ENCODE measurements at places on chromosomes 3 and 15.

DNA sequence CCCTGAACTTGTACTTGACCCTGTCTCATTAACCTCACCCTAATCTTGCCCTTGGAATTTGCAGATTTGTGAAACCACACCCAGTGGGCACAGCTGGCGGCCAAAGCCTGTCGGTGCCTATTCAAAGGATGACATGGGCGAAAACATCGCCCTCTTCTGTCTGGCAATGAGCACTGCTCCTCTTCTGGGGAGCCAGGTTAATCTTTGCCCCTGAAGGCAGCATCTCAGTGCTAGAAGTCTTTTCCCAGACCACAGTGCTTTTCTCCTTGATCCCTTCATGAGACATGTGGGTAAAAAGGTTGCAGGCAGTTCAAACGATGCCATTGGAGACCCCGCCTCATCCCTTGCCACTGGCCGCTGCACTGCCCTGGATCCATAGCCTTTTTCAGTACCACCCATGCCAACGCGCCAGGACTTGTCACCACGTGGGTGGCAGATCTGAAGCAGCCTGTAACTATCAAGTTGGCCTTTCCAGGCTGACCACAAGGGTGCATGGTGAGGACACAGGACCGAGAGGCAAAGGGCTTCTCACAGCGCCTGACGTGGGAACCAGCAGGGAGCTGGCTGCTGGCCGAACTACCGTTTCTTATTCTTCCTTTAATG lies 6.5 kb upstream of the DNASE1L3 start:
- peak; percentile 66 for DNase-seq

GRCh38 chr15:96524676-96525417 lies 194.3 kb downstream of the NR2F2 start:
- no peak for DNase-seq

DNA sequence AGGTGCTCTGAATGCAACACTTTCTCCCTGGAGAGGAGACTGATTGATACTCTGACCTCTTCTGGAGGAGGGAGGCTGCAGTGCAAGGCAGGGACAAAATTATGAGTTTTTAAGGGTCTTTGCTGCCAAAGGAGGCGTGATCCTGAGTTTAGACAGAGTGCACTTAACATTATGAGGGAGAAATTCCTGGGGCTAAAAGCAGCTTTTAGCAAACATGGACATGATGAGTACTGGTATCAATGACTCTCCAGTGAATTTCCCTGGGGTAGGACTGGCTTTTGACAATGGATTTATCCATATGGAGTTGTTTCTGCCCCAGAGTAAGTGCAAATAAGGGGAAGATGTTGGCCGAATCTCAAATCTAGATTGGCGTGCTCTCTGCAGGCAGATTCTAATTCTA lies 133.1 kb downstream of the THSD4 start:
- no peak for DNase-seq

DNA sequence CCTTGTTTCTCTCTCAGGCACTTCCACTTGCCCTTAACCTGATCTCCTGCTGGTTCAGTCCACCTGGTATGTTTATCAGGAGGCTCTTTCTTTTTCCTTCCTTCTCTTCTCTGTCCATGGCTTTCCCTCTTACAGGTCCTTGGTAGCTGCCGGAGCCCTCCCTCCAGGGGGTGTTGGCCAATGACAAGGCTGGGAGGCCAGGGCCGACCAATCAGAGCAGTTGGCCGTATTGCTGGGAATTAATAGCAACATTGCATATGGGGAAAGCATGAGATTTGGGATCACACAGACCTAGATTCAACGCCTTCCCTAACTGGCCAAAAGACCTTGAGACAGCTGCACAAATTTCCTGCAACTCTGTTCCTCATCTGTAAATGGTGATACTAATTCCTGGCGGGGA lies 62.4 kb downstream of the CEMIP start:
- DNase-seq, result no peak

DNA sequence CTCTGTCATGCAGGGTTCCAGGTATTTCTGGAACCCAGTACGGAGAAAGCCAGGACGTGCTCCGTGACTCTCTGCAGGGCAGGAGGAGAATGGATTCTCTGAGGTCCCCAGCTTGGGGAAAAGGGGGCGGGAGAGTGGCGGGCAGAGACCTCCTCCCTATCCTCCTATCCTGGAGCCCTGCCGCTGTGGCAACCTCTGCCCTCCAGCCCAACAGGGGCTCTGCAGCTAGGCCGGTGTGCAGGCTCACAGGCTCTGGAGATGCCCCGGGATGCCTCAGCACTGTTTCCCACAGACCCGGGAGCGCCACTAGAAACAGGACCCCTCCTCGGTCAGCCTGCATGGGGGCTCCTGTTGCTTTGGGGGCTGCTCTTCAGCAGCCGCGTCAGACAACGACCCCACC lies 43.1 kb downstream of the NUP210 start:
- no peak for DNase-seq

DNA sequence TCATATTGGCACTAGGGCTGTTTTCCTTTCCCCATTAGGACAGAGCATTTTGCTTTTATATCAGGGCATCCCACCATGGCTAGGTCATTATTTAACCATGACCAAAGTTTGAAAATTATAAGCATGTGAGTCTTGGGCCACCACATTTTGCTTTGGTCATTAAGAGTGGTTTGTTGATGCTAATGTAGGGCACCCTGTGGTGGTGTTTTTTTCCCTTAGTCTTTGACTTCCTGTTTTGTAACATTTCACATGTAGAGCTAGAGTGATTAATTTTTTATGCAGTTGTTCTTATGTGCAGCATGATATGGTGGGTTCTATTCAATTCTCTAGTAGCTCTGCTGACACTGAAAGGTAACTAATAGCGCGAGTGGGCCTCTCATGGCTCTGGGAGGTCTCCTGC lies 249.6 kb upstream of the ROBO1 start:
- no peak for DNase-seq

DNA sequence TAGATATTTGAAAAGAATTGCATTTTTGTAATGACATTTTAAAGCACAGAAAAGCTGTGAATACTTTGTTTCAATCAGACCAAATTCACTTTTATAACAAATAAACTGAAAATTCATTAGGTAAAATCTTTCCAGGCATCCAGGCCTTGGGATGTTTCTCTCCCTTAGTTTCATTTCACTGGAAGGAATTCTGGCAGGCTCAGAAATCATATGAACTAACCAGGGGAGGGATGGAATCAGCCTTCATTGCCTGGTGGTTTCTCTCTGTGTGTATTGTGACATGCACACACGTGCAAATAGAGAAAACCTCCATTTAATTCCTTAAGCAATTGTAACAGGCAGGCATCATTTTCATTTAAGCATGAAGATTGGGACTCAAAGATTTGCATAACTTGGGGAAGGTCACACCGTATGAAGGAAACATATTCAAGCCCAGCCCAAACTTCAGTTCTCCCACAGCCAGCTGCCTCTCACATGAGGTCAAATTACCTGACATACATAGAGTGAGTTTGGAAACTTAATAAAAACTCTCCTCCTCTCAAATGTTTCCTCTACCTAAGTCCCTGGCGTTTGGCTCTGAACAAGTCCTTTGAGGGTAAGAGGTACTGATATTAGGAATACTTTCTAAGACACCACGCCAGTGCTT lies 376.1 kb upstream of the MCTP2 start:
- no peak for DNase-seq

DNA sequence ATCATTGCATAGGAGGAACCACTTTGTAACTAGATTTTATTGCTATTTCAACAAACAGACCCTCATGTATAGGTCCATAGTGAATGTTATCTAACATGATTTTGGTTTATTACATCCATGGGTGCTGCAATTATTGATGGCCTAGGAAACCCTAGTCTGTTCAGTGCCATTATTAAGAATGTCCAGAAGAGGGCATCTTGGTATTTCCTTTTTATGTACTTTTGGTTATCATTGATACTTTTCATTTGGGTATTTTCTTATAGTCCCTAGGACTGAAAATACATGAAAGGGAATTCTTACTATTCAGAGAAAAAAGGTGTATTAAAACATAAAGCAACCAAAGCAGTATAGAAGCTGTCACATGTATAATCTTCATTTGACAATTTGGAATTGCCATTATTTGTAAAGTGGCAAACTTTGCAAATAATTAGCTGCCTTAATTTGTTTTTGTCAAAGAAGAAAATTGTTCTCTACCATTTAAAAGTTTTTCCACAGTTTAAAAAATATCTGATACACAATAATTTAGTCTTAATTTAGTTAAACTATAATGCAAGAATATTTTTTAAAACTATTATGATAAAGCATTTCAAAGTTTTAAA lies 48.7 kb downstream of the CNOT10 start:
- DNase-seq, result peak; percentile 15

GRCh38 chr3:190359813-190360212 lies 28.1 kb upstream of the CLDN16 start:
- DNase-seq, result no peak

DNA sequence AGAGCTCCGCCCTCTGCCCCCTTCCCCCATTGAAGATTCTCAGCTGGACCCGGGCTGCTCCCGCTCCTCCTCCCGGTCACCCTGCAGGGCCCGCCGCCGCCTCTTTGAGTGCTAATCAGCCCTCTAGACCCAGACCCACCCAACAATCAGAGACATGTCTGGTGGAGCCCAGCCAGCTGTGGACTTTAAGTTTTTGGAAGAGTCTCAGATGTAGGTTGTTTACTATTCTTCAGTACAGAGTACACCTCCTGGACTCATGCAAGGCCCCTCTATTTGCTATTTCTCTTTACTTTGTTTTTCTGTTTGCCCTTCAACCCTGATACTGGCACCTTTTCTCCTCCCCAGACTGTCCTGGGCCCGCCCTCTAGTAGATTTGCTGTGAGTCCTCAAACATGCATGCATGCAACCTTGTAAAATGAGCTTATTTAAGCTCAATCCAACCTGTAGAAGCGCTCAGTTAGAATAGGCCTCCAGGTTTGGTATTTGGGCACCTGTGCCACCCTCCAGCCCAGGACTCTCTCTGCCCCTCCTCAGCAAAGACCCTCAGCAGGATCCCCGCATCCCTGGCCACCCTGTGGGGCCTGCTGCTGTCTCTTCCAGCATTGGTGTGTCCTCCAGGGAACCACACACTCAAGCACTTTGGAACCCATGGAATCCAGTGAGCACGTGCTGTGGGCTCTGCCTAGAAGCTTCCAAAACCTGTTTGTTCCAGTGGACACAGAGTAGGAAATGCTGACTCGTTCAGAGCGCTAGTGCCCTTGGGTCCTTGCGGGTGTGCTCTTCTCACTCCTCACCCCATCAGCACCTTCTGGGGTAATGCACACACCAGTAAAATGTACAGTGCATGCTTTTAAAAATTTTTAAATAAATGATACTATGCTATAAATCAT lies 4.6 kb downstream of the PRR23E start:
- no peak for DNase-seq

DNA sequence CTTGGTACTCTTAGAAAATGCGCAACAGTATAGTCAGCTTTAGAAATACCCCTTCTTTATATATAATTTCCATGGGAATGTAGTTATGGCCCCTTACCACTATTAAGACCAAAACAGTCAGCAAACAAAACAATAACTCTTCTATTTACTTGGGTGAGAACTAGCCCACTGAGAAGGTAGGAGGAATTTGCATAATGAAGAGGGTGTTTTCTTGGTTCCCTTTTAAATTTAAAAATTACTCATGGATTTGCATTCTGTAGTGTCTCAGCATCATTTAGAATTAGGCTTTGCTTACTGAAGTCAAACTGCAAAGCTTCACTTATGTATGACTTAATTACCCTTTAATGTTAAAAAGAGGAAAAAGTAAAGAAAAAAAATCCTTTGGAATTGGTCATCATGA lies 350.8 kb downstream of the PTPRG start:
- no peak for DNase-seq

DNA sequence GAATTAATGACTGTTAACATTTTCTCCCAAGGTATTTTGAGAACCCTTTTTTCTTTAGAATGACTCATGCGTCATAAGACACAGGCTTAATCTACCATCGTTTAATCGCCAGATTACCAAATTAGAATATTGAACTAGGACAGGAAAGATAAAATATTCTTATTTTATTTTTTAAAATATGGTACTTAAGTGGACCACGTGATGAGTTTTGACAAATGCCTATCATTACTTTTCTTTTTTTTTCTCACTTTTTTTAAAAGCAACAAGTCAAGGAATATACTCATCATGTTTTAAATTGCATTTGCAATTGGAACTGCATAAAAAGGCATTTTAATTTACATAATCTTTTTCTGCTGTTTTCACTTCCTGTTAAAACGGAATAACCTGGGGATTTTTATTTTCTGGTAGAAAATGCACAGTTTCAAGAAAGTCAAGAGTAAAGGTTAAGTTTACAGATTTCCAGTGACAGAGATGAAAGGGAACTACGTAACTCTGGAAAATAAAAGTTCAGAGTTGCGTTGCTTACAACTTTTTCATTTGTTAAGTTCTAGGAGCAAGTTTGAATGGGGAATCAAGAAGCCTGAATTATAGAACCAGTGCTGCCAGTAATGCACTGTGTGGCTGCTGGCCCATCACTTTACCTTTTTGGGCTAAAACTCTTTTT lies 23.6 kb downstream of the SIAH2 start:
- no peak for DNase-seq

- DNase-seq, result no peak
These were observed 162.8 kb upstream of the PEX5L start for GRCh38 chr3:180199417-180199995.

- DNase-seq, result no peak
These were observed 237.6 kb upstream of the MME start for GRCh38 chr3:154842536-154842935.

DNA sequence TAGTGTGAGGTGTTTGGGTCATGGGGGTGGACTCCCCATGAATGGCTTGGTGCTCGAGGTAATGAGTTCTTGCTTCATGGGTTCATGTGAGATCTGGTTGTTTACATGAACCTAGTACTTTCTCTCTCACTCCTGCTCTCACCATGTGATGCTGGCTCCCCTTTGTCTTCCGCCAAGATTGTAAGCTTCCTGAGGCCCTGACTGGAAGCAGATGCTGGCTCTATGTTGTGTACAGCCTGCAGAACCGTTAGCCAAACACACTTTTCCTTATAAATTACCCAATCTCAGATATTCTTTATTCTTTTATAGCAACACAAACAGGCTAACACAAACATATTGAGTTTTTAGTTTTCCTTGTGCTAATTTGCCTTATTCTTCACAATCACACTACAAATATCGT lies 3.2 kb upstream of the CSPG5 start:
- DNase-seq, result no peak

- no peak for DNase-seq
These were observed 69.3 kb downstream of the TBC1D2B start for GRCh38 chr15:78007964-78008886.

DNA sequence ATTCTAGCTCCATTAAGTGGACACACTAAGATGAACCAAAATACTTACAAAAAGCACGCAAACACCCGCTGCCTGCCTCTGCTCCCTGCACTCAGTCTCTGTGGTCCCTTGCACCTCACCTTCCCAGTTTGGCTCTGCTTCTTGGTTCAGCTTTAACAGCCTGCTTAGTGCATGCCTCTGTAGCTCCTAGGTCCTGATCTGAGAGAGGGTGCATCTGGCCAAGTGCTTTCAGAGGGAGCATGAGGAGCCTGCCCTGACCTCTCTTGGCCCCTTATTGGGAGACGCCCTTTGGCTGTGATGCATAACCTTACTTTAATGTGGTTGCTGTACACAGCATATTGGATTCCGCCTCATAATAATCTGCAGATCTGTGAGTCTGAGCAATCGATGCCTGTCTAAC lies 21.2 kb upstream of the ATP10A start:
- no peak for DNase-seq

- DNase-seq, result no peak
These were observed 732 bp downstream of the FAM43A start for GRCh38 chr3:194686414-194686815.

- no peak for DNase-seq
These were observed 565.5 kb downstream of the PDCD6IP start for GRCh38 chr3:34363881-34364280.

GRCh38 chr3:160686955-160687535 lies 10.1 kb downstream of the ARL14 start:
- no peak for DNase-seq

- no peak for DNase-seq
These were observed 17.1 kb upstream of the CNTN3 start for GRCh38 chr3:74631351-74632140.

GRCh38 chr3:175187586-175187985 lies 328.5 kb downstream of the NAALADL2 start:
- DNase-seq, result no peak
